SK-N-DZ (cell line): ENCODE measurements at places on chromosomes 13 and 19.

GRCh38 chr13:50127726-50128291 lies 112.6 kb downstream of the KCNRG start:
- DNase-seq: no peak

GRCh38 chr13:58855283-58855682 lies 1223.7 kb downstream of the PCDH17 start:
- DNase-seq: no peak

GRCh38 chr13:45242070-45242469 lies 41.2 kb upstream of the KCTD4 start:
- DNase-seq: no peak

DNA sequence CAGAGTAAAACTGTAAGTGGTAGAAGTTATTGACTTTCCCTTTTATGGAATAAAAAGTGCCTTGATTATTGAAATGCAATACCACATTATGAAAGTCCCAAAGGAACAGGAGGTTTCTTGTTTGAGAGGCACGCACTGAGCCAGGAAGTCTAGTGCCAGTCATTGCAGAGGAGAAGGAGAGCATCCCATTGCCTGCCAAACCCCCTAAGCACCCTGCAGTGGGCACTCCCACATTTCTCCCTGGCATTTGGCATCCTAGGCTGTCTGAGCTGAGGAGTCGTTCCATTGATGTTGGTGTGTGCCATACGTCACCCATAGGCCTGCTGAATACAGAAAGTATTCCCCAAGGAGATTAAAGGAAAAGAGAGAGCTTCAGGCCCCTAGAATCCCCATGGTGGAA lies 85.7 kb upstream of the MBNL2 start:
- no peak for DNase-seq

GRCh38 chr19:4229179-4229931 lies at the start of gene EBI3:
EBI3 (plus strand) TSS chr19:4229523; CDS start chr19:4229551, 28 bp downstream.
- no peak for DNase-seq
